ENCODE measurements at places on chromosomes 12 and 14.
A peak's percentile ranks its signal among the peaks of the same experiment; 100 is the strongest.

GRCh38 chr14:56087671-56088471, 30.3 kb upstream of the PELI2 start:
- DNase-seq, result no peak

DNA sequence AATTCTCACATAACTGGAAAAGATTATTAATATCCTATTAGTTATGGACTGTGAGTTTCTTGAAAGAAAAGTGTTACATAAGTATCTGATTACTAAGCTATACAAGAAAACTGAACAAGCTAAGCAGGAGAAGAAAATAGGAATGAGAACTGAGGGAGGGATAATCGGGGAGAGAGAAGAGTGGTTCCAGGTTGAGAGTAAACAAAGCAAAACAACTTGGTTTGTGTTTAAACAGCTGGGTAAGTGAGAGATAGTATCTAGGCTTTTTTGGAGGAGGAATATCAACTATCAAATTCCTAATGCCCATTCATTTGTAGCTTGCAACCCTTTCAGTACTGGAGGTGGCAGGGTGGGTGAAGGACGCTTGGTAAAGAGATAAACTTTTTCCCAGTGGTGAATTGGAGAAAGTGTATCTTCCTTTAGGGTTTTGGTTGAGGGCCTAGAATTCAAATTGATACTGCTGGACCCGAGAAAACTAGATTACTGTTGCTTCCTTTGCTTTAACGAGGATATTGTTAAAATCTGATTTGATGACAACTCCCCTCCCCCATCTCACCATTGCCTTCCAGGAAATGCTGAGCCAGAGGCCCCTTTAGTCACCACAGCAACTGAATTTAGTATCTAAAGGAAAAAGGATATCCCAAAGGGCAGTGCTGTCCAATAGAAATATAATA, 2.0 kb upstream of the SLC2A3 start:
- peak; percentile 26 for DNase-seq

DNA sequence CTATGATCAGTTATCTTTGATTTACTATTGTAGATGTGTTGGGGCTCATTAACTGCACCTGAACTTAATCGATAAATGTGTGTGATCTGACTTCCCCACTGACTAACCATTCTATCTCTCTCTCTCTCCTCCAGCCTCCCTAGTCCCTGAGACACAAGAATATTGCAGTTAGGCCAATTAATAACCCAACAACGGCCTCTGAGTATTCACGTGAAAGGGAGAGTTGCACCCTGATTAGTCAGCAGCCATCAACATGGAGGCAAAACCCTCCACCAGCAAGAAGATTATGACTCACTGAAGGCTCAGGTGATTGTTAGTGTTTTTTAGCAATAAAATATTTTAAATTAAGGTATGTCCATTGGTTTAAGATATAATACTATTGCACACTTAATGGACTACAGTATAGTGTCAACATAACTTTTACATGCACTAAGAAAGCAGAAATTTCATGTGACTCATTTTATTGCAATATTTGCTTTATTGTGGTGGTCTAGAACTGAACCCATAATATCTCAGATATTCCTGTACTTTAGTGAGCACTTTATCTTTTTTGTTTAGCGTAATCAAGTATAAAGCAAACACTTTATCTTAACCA, 77.1 kb upstream of the PTGDR start:
- DNase-seq, result no peak

DNA sequence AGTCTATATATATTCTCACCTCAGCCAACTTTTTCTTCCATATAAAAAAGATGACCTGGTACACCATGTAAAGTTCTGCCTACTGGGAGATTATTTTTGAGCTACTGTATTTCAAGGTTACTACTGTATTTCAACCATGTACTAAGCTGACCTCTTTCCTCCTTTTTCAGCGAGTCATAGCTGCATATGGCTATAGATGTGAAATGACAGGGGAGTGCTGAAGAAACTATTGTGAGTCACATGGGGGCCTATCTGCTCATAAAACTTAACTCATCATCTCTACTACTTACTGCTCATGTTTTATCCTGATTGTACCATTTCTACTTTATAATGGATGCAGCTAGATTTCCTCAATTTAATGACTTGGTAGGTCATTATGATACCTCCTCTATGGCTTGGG, 571.4 kb upstream of the ATP2B1 start:
- peak; percentile 17 for DNase-seq

GRCh38 chr14:78405079-78405856, 235.1 kb downstream of the NRXN3 start:
- DNase-seq, result no peak
